ENCODE measurements at places on chromosomes 6 and 20.

GRCh38 chr20:47303736-47304135 lies 52.8 kb downstream of the ZMYND8 start:
- DNase-seq: no peak
- H3K27ac ChIP-seq: no peak overlapping the region
- no peak overlapping the region for H3K4me3 ChIP-seq
- no peaks in the 10 kb centered on the region for H3K27me3 ChIP-seq
- peaks cover 44% of the 10 kb centered on the region for H3K36me3 ChIP-seq

GRCh38 chr6:10908228-10908627 lies 21.4 kb downstream of the SYCP2L start:
- H3K36me3 ChIP-seq: no peaks in the 10 kb centered on the region
- DNase-seq: no peak
- no peaks in the 10 kb centered on the region for H3K4me1 ChIP-seq
- H3K27ac ChIP-seq: no peak overlapping the region
- H3K4me3 ChIP-seq: no peak overlapping the region

DNA sequence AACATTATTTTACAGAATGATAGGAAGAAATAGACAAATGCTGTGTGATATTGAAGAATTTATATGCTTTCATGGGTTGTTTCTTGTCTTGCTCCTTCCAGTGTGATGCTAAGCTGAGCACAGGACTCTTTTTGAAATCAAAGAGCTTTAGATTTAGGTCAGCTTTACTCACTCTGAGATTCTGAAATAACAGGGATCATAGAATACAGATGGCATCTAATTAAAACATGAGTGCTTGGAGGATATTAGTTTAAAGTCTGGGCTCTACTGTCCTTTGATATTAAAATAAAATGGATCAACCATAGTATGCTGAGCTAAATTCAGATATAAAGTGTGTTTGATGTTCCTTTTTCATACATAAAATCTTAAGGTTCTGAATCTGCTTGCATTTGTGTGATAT lies 29.6 kb downstream of the MLIP start:
- no peak overlapping the region for H3K4me3 ChIP-seq
- H3K36me3 ChIP-seq: no peaks in the 10 kb centered on the region
- H3K27ac ChIP-seq: no peak overlapping the region

DNA sequence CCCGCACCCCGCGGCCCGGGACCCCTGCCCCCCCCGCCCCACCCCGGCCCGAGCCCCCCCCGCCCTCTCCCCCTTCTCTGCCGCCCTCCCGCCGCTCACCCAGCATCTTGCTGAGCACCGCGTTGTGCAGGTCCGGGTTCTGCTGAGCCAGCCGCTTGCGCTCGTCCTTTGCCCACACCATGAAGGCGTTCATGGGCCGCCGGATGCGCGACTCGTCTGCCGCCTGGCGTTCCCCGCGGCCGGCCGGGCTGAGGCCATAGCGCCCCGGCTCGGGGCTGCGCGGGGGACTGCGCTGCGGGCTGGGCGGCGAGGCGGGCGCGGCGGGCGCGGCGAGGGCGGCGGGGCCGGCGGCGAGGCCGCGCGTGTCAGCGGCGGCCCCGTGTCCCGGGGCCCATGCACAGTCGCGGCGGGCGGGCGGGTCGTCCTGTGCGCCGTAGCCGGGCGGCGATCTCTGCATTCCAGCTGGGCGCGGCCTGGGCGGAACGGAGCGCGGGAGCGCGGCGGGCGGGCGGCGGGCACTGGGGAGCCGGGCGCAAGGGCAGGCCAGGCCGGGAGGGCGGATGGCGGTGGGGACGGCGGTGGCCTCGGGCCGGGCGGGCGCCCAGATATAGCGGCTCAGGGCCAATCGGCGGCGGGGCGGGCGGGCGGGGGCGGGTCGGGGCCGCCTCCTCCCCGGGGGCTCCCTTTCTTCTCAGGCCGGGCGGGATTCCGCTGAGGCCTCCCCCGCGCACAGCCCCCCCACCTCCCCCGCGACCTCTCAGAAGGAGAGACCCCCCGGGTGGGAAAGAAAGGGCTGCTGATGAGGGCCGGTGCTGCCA lies at the start of gene SOX18:
Gene SOX18, minus strand, starts transcription at position 580 of the 818 bp plus-strand sequence. Its CDS starts 123 bp downstream, at position 457.
- peaks cover 5% of the 10 kb centered on the region for H3K36me3 ChIP-seq
- H3K27me3 ChIP-seq: peaks cover 34% of the 10 kb centered on the region
- no peak within 1 kb of the TSS for H3K27ac ChIP-seq
- no peak for DNase-seq
- H3K4me3 ChIP-seq: peak within 1 kb of the TSS; percentile 57
- peaks cover 11% of the 10 kb centered on the region for H3K4me1 ChIP-seq

- H3K4me1 ChIP-seq: no peaks in the 10 kb centered on the region
- H3K4me3 ChIP-seq: no peak overlapping the region
- no peaks in the 10 kb centered on the region for H3K36me3 ChIP-seq
- H3K27me3 ChIP-seq: peaks cover 39% of the 10 kb centered on the region
Observed at GRCh38 chr6:88120635-88121034, 45.5 kb downstream of the CNR1 start.

GRCh38 chr20:1283522-1284510 lies 17.7 kb downstream of the SNPH start:
- H3K27ac ChIP-seq: no peak overlapping the region
- DNase-seq: no peak
- peaks cover 22% of the 10 kb centered on the region for H3K4me1 ChIP-seq
- no peak overlapping the region for H3K4me3 ChIP-seq

DNA sequence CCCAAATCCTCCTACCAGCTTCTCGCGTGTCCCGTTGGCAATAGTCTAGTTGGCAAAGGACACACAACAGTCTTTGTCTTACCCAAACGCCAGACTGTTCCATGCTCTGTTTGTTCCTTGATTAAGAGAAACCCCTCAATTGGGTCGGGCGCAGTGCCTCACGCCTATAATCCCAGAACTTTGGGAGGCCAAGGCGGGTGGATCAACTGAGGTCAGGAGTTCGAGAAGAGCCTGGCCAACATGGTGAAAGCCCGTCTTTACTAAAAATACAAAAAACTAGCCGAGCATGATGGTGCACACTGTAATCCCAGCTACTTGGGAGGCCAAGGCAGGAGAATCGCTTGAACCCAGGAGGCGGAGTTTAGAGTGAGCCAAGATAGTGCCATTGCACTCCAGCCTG lies 153.7 kb downstream of the GRM4 start:
- no peak for DNase-seq
- H3K4me3 ChIP-seq: no peak overlapping the region
- peaks cover 37% of the 10 kb centered on the region for H3K27me3 ChIP-seq
- H3K27ac ChIP-seq: no peak overlapping the region

DNA sequence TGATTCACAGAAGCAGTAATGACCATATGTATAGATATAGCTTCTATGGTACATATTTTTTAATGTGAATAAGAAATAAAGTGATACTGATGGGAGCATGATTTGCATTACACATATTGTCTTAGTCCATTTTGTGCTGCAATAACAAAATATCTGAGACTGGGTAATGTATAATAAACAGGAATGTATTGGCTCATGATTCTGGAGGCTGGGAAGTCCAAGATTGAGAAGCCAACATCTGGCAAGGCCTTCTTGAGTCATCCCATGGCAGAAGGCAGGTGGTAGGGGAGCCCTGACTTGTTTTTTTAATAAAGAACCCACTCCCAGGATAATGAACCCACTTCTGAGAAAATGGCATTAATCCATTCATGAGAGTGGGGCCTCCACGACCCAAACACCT lies 185.6 kb upstream of the RREB1 start:
- peaks cover 44% of the 10 kb centered on the region for H3K27me3 ChIP-seq
- no peak for DNase-seq
- H3K4me3 ChIP-seq: no peak overlapping the region
- no peaks in the 10 kb centered on the region for H3K4me1 ChIP-seq

DNA sequence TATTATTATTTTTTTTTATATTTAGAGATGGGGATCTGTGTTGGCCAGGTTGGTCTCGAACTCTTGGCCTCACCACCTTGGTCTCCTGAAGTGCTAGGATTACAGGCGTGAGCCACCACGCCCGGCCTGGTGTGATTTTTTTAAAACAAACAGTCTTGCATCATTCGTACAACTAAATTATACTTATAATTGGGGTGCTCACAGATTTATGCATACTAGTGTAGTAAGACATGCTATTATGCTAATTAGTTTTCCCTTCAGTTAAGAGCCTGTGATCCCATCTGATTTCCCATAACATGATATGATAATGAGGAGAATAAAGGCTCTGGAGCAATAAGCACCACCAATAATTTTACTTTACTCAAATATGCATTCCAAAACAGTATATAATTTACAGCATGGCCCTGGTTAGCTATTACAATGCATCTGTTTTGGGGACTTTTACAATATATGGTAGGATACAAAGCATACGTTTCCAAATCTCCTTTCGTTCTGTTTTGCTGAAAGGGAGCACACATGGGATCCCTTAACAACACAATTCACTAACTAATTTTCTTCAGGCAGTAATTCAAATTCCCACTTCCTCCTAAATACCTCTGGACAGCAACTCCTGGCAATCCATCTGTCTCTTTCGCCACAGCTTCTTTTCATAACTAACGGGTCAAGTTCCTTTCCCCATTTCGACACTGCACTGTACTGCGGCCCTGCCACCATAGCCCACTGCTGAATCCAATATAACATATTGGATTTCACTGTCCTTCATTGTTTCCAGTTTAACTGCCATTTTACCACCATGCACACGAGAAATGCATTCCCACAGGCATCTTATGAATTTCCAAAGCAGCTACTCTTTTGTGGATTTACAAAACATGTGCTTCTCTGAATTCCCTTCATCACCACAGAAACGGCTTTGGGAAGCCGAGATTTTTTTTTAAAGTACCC lies 1.7 kb downstream of the NUDT3 start:
- no peaks in the 10 kb centered on the region for H3K27me3 ChIP-seq
- H3K36me3 ChIP-seq: peaks cover 6% of the 10 kb centered on the region
- no peak for DNase-seq

DNA sequence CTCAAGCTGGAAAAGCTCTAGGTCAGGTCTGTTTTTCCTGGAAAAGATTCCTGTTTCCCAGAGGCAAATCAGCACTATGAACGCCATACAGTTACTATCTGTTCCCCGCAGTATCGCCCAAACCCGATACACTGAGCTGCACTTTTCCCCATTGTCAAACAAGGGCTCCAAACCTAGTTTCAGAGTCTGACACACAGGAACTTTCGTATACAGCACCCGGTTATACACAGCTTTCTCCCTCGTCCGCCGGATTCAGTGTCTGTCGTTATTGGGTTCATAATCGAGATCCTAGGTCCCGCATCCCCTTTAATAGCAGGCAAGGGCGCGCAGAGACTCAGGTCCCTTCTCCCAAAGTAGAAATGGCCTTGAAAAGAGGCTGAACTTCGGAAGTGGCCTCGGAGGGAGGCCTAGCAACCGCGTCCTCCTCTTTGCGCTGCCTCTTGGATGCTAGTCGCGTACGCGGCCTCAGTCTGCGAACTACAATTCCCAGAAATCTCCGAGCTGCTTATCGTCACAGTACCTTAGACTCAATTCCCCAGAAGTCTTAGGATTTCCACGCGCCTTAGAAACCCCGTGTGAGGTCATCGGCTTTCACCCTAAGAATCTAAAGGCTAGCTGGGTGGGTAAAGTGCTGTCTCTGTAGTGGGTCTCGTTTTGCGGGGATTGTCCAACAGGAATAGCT lies 34.2 kb downstream of the ZNF391 start:
- no peak for DNase-seq
- no peak overlapping the region for H3K27ac ChIP-seq
- H3K4me1 ChIP-seq: no peaks in the 10 kb centered on the region
- H3K27me3 ChIP-seq: peaks cover 29% of the 10 kb centered on the region

- H3K4me1 ChIP-seq: no peaks in the 10 kb centered on the region
- DNase-seq: no peak
- H3K27me3 ChIP-seq: peaks cover 9% of the 10 kb centered on the region
- H3K27ac ChIP-seq: no peak overlapping the region
- no peak overlapping the region for H3K4me3 ChIP-seq
Observed at GRCh38 chr6:106005013-106005412, 81.1 kb upstream of the PRDM1 start.

DNA sequence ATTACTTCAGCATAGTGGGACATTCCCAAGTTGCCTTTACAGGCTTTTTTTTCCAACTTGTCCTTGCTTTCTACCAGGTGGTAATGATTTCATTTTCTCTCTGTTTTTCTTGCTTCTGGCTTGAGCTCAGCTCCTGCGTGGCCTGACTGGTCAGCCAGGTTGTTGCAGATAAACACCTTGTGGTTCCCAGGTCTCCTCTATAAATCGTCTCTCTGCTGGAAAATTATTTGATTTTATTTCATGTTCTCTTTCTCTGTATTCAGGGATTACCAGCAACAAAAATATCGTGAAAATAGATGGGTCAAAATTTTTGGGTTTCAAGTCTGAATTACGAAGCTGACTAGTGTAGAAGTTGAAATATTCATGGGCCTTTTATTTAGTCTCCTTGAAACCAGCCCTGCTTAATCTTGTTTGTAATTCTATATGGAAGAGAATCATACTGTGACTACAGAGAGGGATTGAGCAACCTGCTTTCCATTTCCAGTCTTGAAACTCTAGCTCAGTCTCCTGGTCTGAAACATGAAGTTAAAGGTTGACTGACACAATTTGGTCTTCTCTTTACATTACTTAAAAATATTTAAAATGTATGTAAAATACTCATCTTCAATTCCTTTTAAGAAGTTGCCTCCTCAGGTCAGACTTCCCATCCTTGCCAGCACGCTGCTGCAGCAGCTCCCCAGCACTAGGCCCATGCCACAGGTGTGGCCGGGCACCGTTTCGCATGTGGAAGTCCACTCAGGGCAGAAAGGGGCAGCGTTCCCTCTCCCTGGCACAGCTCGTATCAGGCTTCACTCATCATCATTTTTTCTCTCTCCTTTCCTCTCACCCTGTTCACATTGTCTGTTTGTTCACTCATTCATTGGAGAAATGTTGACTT lies 7.1 kb downstream of the DUSP22 start:
- H3K27me3 ChIP-seq: no peaks in the 10 kb centered on the region
- no peak for DNase-seq
- H3K36me3 ChIP-seq: no peaks in the 10 kb centered on the region
- peaks cover 27% of the 10 kb centered on the region for H3K4me1 ChIP-seq

DNA sequence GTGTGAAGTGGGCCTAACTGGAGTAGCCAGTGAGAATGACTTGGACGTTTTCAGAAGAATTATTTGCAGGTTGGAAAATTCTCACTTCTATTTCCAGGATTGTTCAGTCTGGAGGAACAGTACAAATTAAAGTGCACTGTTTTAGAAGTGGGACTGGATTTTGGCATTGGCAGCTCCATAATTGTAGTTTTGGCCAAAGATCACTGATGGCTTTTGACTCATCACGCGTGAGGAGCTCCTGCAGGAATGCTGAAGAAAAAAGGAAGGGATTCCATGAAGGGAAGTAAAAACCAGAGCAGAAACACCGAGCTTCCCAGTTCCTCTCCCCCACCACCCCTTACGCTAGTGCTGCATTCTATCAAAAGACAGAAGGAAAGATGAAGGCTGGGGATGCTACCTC lies 103.5 kb downstream of the JARID2 start:
- DNase-seq: no peak
- H3K4me1 ChIP-seq: peaks cover 69% of the 10 kb centered on the region
- no peaks in the 10 kb centered on the region for H3K27me3 ChIP-seq
- no peaks in the 10 kb centered on the region for H3K36me3 ChIP-seq
- no peak overlapping the region for H3K4me3 ChIP-seq

DNA sequence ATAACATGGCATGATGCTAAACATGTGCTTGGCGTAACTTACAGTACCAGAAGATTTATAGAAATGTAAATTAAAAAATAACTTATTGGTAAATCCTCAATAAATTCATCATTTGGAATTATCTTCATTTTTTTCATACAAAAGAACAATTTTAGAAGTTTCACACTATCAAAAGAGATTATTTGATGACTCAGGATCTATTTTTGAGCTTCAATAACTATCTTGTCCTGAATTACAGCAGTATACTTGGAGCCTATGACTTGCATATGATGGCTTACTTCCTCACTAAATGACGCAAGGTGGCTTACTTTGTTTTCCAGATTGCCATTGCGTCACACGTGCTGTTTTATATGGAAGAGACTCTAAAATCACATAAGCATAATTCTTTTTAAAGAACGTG lies 49.2 kb downstream of the KHDRBS2 start:
- no peak overlapping the region for H3K4me3 ChIP-seq
- DNase-seq: no peak
- peaks cover 1% of the 10 kb centered on the region for H3K36me3 ChIP-seq
- H3K27ac ChIP-seq: no peak overlapping the region

Measured in central memory CD8-positive, alpha-beta T cell (primary cell).